Right lung (tissue), 10 donors: ENCODE measurements at places on chromosomes 5 and 9. TPM values are rescaled to one million over a fixed set of nuclear protein-coding genes. Genes with fewer than 3 reads are reported as not detected.

The SPINK6 gene
- not detected for polyA plus RNA-seq

The MAMDC2 gene
- polyA plus RNA-seq = 6.9 TPM

The EIF4EBP3 gene
- 10.5 TPM for polyA plus RNA-seq

The SLC6A18 gene
- polyA plus RNA-seq = not detected

The EPB41L4A gene
- 17.3 TPM for polyA plus RNA-seq

The N4BP3 gene
- polyA plus RNA-seq = 12.2 TPM

The KCNMB1 gene
- polyA plus RNA-seq = 1.4 TPM

The KIF12 gene
- polyA plus RNA-seq = 34.3 TPM

The TAF1L gene
- polyA plus RNA-seq = 0.09 TPM

The JAKMIP2 gene
- polyA plus RNA-seq = 11.6 TPM
